ENCODE measurements at places on chromosomes 7 and 10. TPM values are rescaled to one million over a fixed set of nuclear protein-coding genes. Genes with fewer than 3 reads are reported as not detected.

DNA sequence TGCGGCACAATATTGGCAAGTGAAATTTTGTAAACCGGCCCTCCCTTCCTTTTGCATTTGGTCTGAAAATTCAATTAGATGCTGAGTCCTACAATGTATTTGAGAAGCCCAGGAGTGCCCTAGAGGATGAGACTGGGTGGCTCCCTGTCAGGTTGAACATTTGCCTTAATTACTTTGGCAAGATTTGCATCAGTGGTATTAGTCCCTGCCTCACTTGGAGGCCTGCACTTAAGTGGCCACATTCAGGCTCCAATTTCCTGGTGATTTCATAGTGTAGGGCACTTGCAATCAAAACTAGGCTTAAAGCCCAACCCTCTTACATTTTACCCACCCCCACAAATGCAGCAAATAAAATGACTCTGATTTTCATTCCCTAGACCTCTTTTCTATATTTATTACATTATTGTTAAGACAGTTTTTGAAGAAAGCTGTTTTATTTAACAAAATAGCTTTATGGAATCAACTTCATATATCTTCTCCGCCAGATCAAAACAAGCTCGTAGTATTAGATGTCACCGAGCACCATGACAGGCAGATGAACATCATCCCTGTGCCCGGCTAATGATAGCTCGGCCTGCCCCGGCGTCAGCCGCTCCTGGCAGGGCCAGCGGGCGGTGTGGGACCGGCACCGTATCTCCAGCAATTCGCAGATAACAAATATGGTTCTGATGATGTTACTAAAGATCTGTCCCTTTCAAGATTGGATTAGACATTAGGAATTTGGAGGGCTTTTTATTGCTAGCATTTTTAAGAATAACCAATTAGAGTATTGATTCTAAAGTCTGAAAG is 73.6 kb downstream of the EGFR start:
- H3K27me3 ChIP-seq: no peaks in the 10 kb centered on the region
- peaks cover 3% of the 10 kb centered on the region for H3K4me1 ChIP-seq
- H3K27ac ChIP-seq: peak overlapping the region; percentile 39
- no peak for DNase-seq
- no peaks in the 10 kb centered on the region for H3K36me3 ChIP-seq
- H3K4me3 ChIP-seq: no peak overlapping the region

GRCh38 chr10:17021656-17022465 is 107.8 kb downstream of the CUBN start:
- no peaks in the 10 kb centered on the region for H3K36me3 ChIP-seq
- DNase-seq: no peak
- no peak overlapping the region for H3K27ac ChIP-seq
- peaks cover 19% of the 10 kb centered on the region for H3K4me1 ChIP-seq
- H3K4me3 ChIP-seq: no peak overlapping the region

DNA sequence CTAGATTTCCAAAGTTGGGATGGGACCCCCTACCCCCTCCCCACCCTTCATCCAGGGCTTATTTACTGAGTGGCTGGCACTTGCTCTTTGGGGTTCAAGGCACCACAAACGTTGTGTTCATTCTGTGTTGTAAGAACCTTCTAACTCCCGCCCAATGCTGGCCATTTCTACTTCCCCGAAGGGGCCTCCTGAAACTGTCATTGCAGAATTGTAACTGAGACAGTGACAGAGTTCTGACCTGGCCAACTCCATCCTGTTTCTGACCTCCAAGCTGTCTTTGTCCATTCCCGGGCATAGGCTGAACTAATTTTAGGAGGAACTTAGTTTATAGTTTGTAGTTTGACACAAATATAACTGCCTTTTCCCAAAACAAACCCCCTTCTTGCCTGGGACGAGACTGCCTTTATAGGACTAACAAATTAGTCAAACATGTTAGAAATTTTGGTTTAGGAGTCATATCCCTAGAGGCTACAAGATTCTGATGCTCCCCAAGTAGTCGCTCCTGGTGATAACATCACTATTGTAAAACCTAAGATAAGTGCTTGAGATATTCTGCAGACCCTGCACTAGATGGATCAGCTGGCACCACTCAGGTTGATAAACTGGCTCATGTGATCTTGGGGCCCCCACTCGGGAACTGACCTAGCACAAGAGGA is 34.8 kb upstream of the ZMIZ2 start:
- H3K27ac ChIP-seq: no peak overlapping the region
- no peaks in the 10 kb centered on the region for H3K27me3 ChIP-seq
- peaks cover 11% of the 10 kb centered on the region for H3K36me3 ChIP-seq
- H3K4me3 ChIP-seq: no peak overlapping the region
- no peaks in the 10 kb centered on the region for H3K4me1 ChIP-seq
- DNase-seq: no peak

- no peak overlapping the region for H3K27ac ChIP-seq
- no peak for DNase-seq
- H3K4me1 ChIP-seq: peaks cover 17% of the 10 kb centered on the region
- H3K4me3 ChIP-seq: no peak overlapping the region
Observed at GRCh38 chr7:107210400-107210799, 41.6 kb downstream of the HBP1 start.

DNA sequence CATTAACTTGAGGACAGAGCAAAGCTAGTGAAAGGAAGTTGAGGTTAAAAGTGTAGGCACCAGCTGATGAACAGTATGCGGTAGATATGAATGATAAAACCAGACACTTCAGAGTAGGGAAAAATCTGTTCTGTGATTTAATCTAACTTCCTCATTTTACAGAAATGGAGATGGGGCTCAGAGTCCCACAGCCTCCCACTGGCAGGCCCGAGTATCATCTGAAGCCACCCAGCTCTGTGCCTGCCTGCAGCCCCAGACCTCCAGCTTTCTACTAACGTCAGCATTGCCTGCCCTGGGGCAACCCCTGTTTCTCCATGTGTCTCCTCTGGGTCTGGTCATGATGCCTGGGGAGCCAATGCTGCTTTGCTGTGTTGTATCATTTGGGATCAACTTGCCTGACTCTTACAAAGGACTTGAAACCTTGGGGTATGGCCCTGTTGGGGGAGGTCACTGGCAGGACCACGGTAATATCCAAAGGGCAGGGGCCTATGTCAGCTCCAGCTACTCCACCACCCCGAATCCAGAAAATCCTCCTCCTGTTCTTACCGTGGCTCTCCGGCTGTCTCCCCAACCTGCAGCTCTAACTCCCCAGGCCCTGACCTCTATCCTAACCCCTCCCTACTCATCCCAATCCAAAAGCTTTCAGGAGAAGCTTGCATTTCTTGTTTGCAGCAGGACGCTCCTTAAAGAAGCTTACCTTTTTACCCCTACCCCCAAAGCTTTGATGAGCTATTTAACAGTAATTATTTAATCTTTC is 56.2 kb upstream of the NPY start:
- no peaks in the 10 kb centered on the region for H3K36me3 ChIP-seq
- no peak for DNase-seq
- H3K4me1 ChIP-seq: no peaks in the 10 kb centered on the region
- no peak overlapping the region for H3K4me3 ChIP-seq

DNA sequence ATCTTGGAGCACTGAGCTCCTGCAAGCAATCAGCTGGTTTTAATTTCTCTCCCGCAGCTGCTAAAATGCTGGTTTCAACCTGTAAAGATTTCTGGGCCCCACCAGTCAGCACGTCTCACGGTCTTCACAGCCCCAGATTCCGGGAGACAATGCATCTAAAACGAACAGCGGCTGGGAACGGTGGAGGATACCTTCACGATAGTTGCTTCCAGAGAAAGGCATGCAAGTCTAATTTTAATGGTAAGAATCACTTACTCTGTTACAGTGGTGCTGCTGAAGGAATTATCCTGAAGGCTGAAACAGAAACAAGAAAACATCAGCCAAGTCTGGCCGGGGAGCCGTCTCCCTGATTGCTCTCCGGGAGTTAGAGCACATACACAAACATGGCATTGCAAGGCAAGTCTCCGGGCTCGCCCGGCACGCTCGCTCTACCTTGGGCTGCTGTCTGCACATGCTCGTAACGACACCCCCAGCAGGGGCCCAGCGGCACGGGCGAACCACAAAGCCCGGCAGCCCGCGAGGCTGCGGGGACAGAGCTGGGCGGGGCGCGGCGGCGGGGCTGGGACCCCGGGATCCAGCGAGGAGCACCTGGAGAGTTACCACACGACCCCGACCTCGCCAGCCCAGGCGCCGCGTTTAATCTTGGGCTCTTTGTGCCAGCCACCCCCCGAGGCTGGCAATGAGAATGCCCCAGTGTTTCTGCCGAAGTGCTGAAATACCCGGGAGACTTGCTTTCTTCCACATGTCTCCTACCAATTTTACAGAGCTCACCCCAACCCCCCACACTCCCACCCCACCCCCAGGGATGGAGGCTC is at the start of gene FAM13C:
Gene FAM13C (minus strand): TSS at position 406 of the 815 bp plus-strand sequence. CDS start 89 bp downstream, at position 317.
- no peaks in the 10 kb centered on the region for H3K27me3 ChIP-seq
- H3K27ac ChIP-seq: peak within 1 kb of the TSS; percentile 75
- peaks cover 13% of the 10 kb centered on the region for H3K4me1 ChIP-seq
- H3K4me3 ChIP-seq: peak within 1 kb of the TSS; percentile 45
- DNase-seq: peak; percentile 84
- no peaks in the 10 kb centered on the region for H3K36me3 ChIP-seq

GRCh38 chr10:23172429-23173213 is 19.5 kb upstream of the PTF1A start:
- H3K4me3 ChIP-seq: no peak overlapping the region
- H3K27ac ChIP-seq: no peak overlapping the region
- no peaks in the 10 kb centered on the region for H3K36me3 ChIP-seq
- no peak for DNase-seq
- peaks cover 78% of the 10 kb centered on the region for H3K27me3 ChIP-seq

DNA sequence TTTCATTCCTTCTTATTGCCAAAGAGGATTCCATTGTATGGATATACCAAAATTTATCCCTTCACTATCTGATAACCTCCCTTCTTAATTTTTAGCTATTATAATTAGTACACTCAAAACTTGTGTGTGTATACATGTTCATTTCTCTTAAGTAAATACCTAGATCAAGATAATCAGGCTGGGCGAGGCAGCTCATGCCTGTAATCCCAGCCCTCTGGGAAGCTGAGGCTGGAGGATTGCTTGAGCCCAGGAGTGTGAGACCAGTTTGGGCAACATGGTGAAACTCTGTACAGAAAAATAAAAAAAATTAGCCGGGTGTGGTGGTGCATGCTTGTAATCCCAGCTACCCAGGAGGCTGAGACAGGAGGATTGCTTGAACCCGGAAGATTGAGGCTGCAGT is 15.8 kb upstream of the ACHE start:
- no peak overlapping the region for H3K27ac ChIP-seq
- no peaks in the 10 kb centered on the region for H3K36me3 ChIP-seq
- no peaks in the 10 kb centered on the region for H3K4me1 ChIP-seq
- H3K4me3 ChIP-seq: no peak overlapping the region
- DNase-seq: no peak
- H3K27me3 ChIP-seq: no peaks in the 10 kb centered on the region

- no peaks in the 10 kb centered on the region for H3K27me3 ChIP-seq
- H3K4me1 ChIP-seq: peaks cover under 1% of the 10 kb centered on the region
- no peak overlapping the region for H3K4me3 ChIP-seq
- no peak for DNase-seq
- no peaks in the 10 kb centered on the region for H3K36me3 ChIP-seq
Observed at GRCh38 chr10:4046030-4046429, 261.0 kb upstream of the KLF6 start.

GPC2 gene
- 1.4 TPM for total RNA-seq

ZNF727 gene
- total RNA-seq: 4.4 TPM

SDK1 gene
- total RNA-seq: 21.0 TPM

GBX1 gene
- not detected for total RNA-seq

HUS1 gene
- total RNA-seq: 33.9 TPM

SPRN gene
- 0.15 TPM for total RNA-seq

SLC26A4 gene
- 2.2 TPM for total RNA-seq

YKT6 gene
- total RNA-seq: 74.0 TPM

PLCE1 gene
- total RNA-seq: 15.7 TPM

MOGAT3 gene
- not detected for total RNA-seq

CACNB2 gene
- total RNA-seq: 23.9 TPM

PDE1C gene
- total RNA-seq: 10.3 TPM

IL6 gene
- 2.7 TPM for total RNA-seq

ANXA11 gene
- total RNA-seq: 97.7 TPM

KLLN gene
- total RNA-seq: 1.5 TPM

KCND2 gene
- 1.1 TPM for total RNA-seq

CDC14C gene
- total RNA-seq: not detected

ACTR1A gene
- 88.9 TPM for total RNA-seq

Data from lung (tissue), 17 donors.